ENCODE measurements at places on chromosomes 16 and 17. TPM values are rescaled to one million over a fixed set of nuclear protein-coding genes. Genes with fewer than 3 reads are reported as not detected.

Gene WFDC1
- 5.8 TPM for total RNA-seq

Gene METTL9
- 113 TPM for total RNA-seq

Gene GGNBP2
- total RNA-seq = 66.1 TPM

Gene ABCA9
- total RNA-seq = 18.9 TPM

Gene EPN3
- 5.3 TPM for total RNA-seq

Gene GPR179
- 0.10 TPM for total RNA-seq

Gene MPP3
- 7.7 TPM for total RNA-seq
